Fibroblast of pulmonary artery (primary cell): ENCODE measurements at places on chromosomes 11 and 22.

DNA sequence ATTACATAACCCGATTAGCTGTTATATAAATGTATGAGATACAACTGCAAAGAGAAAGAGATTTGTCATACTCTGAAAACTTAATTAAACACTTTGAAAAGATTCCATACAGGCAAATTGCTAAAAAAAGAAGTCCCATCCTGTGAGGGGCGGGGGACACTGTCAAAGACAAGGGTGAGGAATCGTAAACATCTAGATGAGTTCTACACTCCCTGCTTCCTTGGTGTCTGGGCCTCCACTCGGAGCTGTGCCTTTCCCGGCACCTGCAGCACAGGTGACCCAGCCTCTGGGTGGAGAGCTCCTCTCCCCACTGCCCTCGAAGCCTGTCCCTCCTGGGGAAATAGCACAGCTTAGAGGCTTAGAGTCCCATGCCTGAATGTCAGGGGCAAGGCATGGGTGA is 69.2 kb upstream of the CRYBB3 start:
- DNase-seq: no peak

GRCh38 chr11:60700689-60701468 is 1.5 kb downstream of the MS4A8 start:
- peak; percentile 11 for DNase-seq

- DNase-seq: no peak
These were observed 12.0 kb downstream of the STX3 start for GRCh38 chr11:59767225-59767611.

DNA sequence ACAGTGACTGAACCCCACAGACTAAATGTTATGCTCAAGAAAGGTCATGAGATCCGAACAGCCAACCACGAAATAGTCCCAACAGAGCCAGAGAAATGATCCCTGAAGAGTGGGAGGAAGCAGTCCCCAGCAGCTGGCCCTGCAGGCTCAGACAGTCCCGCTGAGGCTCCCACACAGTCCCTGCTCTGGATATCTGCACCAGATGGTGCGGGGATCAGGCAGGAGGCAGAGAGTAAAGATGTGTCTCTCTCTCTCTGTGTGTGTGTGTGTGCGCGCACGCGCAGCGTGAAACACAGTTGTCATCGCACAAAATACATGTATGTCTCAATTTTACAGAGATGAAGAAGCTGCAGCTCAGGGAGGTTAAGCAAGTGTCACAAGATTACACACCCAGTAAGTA is 27.9 kb downstream of the GUCY1A2 start:
- no peak for DNase-seq

- no peak for DNase-seq
These were observed 266.7 kb downstream of the FAM76B start for GRCh38 chr11:95522874-95523273.

DNA sequence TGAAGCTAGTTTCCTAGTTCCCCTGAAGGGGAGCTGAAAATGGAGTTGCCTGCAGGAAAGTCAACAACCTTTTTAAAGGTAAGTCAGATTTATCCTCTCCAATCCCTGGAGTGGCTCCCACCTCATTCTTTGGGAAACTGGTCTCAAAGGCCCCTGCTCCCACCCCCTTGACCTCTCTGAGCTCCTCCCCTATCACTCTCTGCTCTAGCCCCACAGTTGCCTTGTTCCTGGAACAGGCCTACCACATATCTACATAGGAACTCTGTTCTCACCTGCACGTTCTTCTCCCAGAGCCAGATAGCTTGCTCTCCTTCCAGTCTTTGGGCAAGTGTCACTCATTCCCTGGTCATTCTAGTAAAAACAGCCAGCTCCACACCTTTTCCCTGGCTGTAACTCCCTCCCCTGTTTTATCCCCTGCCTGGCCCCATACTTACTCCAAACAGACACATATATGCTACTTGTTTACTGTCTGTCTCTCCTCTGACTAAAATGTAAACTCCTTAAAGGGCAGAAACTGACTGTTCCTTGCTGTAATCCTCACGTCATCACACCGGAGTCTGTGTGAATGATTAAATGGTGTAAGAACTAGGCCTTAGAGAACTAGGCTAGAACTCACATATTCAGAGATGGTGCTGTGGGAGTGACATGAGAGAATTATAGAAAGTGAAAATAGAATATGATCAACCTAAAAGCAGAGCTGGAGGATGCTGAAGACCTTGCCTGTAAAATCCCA is 53.3 kb downstream of the TCF20 start:
- no peak for DNase-seq

- DNase-seq: peak; percentile 58
These were observed 450.0 kb upstream of the CCDC179 start for GRCh38 chr11:23310276-23310675.

GRCh38 chr22:17570851-17571631 is 7.7 kb downstream of the SLC25A18 start:
- DNase-seq: peak; percentile 98

GRCh38 chr11:65448074-65448417 is 25.4 kb downstream of the NEAT1 start:
- no peak for DNase-seq

- DNase-seq: no peak
These were observed 3.0 kb downstream of the RHOD start for GRCh38 chr11:67059671-67060070.

- DNase-seq: no peak
These were observed 7.5 kb upstream of the NLRP6 start for GRCh38 chr11:270451-271318.

DNA sequence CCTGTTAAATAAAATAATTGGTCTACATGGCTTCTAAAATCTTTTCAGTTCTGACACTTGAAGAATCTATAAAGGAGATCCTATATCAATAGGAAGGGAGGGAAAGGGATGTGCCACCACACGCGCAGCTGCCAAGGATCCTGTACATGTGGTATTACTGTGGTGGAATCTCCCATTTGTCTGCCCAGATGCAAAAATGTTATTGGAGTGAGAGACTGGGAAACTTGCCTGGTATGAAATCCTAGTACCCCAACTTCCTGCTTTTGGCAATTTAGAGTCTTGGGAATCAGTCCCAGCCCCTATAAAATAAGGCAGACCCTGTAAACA is 81.9 kb upstream of the PICALM start:
- DNase-seq: no peak

DNA sequence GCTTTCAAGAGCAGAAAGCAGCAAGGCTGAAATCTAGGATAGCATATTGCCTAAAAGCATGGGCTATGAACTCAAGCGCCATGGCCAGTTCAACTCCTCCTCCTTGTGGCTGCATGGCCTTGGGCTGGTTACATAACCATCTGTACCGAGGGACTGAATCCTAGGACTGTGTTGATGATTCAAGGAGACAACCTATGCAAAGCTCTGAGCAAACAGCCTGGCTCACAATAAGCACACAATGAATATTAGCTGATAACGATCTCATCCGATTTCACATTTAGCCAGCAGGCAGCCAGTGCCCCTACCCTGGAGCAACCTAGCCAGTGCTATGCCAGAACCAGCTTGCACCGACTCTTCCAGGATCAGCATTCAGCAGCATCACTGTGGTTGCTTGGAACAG is 698.4 kb downstream of the TBC1D22A start:
- no peak for DNase-seq

GRCh38 chr11:117900121-117900648 is 23.7 kb upstream of the FXYD6 start:
- no peak for DNase-seq

GRCh38 chr11:72222106-72222891 is 2.3 kb upstream of the INPPL1 start:
- no peak for DNase-seq

- DNase-seq: peak; percentile 57
These were observed 398 bp upstream of the FAM89B start for GRCh38 chr11:65571940-65572339.

DNA sequence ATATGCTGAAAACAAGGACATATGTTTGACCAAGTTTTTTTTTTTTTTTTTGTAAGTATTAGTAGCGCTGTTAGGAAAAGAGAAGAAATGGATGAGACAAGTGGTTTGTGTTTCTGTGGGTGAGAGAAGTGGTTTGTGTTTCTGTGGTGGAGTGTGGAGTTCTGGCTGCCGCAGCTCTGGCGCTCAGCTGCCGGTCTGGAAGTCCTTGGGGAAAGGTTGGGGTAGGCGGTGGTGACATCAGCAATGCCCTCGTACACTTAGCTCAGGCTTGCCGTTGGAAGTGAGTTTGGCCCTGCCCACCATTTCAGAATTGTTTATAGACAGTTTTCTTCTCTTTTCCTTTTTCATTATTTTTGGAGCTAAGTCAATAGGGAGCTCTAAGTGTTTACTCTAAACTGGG is 116.6 kb downstream of the TBC1D22A start:
- DNase-seq: no peak

- DNase-seq: no peak
These were observed 15.3 kb downstream of the UBE4A start for GRCh38 chr11:118374729-118375128.

DNA sequence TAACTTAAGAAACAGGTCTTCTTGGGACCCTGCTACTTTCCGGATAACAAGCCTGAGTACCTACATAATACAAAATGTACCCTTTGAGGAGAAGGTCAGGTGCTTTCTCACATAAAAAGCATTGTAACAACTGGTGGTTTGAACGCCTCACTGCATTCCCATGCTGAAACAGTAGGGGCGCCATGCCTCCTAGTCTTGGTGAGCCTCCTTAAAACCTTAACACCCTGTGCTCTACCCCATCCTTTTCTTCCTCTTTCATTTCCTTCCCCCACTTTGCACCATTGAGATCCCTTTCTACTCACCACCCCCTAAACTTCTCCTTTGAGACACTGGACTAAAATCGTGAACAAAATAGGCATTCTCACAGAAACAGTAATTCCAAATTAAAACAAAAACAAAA is 729.3 kb downstream of the NTM start:
- DNase-seq: no peak

DNA sequence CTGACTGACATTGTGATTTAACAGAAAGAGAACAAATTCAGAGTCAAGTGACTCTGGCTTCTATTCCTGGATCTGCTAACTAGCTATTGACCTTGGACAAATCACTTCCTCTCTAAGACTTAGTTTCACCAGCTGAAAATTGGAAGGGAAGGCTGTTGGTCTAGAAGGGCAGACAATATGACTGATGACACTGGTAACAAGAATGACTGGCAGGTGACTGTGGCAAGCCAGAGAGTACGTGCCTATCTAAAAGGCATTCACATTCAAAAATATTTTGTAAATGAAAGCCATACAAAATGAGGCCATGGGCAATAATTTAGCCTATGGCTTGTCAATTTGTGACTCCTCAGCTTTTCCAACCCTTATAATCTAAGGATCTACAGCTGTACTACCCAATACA is 23.5 kb downstream of the SERGEF start:
- DNase-seq: no peak

- no peak for DNase-seq
These were observed 41.4 kb upstream of the ZBED5 start for GRCh38 chr11:10899121-10899830.

DNA sequence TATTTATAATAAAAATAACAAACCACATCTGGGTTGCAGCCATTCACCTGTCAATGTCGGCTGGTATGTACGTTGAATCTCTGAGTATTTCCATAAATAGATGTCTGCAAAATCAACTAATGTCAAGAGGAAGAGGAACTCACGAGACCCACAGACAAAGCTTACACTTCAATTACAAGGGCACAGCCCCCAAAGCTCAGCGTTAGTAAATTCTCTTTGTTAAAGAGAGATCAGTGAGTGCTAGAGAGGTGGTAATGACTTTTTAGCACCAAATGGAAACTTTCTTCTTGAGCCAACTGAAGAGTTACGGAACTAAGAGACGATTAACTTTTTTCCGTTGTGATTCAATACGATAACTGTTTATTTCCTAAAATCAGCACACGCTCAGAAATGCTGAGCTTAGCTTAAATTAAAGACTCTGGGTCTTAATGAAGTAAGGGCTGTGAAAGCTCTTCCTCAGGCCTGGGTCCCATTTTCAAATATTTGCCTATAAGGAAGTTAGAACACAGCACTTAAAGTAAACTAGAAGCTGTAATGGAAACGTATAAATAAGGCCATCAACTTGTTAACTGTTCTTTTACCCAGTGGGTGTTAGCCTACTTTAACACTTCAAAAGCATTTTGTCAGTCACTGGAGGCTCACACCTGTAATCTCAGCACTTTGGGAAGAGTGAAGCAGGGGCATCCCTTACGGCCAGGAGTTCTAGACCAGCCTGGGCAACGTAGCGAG is 22.8 kb upstream of the TFIP11 start:
- DNase-seq: no peak

DNA sequence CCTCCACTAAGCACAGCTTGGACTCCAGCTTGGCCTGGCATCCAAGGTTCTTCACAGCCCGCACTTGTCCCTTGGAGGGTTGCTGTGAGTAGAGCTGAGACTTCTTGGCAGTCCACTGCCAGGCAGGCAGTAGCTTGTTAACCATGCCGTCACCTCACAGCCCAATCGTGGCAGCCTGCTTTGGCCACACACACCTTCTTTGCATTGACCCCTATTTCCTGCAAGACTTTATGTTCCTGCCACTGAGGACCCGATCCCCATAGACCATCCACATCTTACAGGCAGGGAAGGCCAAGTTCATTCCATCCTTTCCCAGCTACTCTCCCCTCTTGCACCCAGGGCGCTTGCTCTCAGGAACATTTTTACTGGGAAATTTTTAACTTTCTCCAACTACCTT is 2.5 kb upstream of the PYGM start:
- DNase-seq: no peak

GRCh38 chr11:69398529-69399492 is 82.7 kb upstream of the LINC01488 start:
- no peak for DNase-seq

GRCh38 chr11:65415499-65416340 is 6.9 kb upstream of the NEAT1 start:
- DNase-seq: no peak
